ENCODE measurements at places on chromosomes 1 and 21. TPM values are rescaled to one million over a fixed set of nuclear protein-coding genes. Genes with fewer than 3 reads are reported as not detected.

GRCh38 chr1:100463791-100464424 is 74.0 kb upstream of the GPR88 start:
- DNase-seq: peak; percentile 59

- peak; percentile 11 for DNase-seq
Measured at GRCh38 chr1:226625832-226626576, 77.4 kb downstream of the STUM start.

- DNase-seq: no peak
Measured at GRCh38 chr1:245270063-245270462, 115.3 kb downstream of the KIF26B start.

- no peak for DNase-seq
Measured at GRCh38 chr1:188931506-188931905, 1546.2 kb downstream of the BRINP3 start.

DNA sequence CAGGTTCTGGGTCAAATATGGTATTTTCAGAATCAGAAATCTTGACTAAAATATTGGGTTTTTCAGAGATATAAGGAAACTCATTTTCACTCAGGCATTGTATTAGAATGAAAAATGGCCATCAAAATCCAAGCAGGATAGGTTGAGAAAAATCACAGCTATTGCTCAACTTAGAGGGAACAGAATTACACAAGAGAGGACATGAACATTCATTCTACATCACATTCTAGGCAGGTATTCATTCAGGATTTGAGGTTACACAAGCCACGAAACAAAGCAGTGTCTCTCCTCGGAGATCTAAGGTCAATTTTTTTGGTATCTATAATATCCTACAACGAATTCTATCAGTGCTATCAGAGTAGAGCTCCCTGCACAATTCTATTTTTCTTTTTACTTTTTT is 163.6 kb upstream of the HP1BP3 start:
- DNase-seq: no peak

The DNAJC28 gene
- total RNA-seq: 6.7 TPM

The C1orf94 gene
- not detected for total RNA-seq

The LAMC2 gene
- total RNA-seq: 3.7 TPM

The LCE6A gene
- not detected for total RNA-seq
